ENCODE measurements at places on chromosomes 3 and 15.

GRCh38 chr3:141482245-141482922 lies 4.4 kb upstream of the RASA2 start:
- peak; percentile 95 for DNase-seq

DNA sequence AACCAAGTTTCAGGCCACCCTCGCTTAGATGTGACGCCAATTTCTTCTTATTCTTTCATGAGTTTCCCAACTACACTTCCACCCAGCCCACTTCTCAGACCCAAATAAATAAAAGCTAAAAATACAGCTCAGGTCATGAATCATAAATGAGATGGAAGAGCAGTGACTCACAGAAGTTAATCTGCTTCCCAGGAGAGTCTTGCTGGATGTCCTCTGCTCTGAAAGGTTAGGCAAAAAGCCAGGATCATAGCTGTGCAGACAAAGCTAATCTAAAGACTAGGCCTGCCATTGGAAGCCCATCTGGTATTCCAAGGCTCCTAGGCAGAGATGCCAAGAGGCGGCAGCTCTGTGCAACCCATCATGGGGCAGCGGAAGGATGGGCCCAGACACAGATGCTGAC lies 24.1 kb downstream of the SHC4 start:
- DNase-seq, result no peak

- no peak for DNase-seq
These were observed 79.1 kb downstream of the NTRK3 start for GRCh38 chr15:88177451-88177850.

- DNase-seq, result peak; percentile 48
These were observed 9.5 kb downstream of the RPS17 start for GRCh38 chr15:82530606-82531379.

GRCh38 chr3:111601810-111602209 lies 6.7 kb upstream of the ZBED2 start:
- no peak for DNase-seq

DNA sequence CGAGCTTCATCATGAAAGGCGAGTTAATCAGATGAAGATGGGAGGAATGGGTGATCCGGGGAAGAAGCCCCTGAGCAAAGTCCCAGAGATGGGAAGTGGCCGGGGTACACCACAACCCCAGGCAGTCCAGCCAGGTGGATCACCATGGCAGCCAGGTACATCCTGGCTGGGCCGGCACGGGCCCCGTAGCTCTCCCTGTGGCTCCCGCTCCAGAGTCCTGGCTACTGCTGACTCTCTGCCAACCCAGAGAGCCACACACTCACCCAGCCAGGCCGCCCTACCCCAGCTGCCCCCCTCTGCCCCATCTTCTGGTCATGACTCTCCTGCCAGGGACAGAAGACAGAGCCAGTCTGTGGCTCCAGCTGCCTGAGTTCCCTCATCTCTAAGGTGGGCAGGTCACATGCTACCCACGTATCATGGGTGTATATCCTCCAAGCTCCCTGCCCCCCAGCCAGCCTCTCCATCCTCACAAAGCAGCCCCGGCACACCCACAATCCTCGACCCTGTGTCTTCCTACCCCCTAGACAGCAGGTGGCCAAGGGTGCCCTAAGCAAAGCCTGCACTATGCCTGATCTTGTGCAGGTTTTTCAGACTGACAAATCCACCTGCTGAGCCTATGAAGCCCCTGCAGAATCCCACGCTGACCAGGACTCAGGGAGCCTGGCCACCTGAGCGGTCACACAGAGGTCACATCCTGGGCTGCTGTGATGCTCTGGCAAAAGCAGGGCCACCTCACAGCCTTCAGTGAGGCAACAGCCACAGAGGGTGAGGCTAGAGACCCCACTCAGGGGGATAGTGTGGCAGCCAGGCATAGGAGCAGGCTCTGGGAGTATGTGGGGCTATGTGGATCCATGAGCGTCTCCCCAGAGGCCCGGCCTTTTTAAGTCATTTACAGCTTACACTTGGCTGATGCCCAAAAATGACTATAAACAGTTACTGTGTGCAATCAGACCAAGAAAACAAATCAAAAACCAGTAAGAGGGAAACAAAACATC lies 13.2 kb downstream of the XXYLT1 start:
- no peak for DNase-seq

DNA sequence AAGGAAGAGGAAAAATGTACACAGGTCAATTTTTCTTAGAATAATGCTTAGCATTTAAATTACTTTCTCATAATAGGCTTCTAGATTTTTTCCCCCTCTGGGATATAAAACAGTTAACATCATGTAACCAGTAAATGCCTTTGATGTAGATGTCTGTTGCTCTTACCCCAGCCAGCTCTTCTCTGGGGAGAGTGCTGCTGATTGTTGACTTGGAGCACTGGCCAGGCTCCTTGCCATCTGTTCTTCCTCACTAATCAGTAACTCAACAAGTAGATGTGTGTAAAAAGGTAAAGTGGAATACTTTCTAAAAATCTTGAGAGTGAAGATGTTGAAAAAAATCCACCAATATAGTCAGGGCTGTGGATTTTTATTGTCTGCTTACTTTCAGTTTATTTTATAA lies 42.2 kb downstream of the RIOX2 start:
- DNase-seq, result no peak

- DNase-seq, result no peak
These were observed 6.6 kb downstream of the PRKCD start for GRCh38 chr3:53167418-53168174.

GRCh38 chr15:32994810-32995424 lies 199.6 kb downstream of the FMN1 start:
- DNase-seq, result no peak

DNA sequence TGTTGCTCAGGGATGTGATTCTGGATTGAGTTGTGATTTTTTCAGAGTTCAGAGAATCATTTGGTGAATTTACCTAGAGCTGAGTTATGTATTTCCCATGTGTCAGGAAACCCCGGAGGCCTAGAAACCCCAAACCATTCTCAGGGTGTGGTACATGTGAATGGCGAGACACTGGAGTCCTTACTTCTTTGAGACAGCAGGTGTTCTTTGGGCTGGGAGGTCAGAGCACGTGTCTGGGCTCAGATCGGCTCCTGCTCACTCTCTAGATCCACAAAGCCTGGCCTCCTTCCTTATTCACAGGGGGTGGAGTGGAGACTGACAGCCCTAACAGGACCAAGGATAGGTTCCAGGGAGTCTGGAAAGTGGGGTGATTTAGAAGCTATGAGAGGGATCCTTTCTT lies 145.8 kb downstream of the CHDH start:
- no peak for DNase-seq

DNA sequence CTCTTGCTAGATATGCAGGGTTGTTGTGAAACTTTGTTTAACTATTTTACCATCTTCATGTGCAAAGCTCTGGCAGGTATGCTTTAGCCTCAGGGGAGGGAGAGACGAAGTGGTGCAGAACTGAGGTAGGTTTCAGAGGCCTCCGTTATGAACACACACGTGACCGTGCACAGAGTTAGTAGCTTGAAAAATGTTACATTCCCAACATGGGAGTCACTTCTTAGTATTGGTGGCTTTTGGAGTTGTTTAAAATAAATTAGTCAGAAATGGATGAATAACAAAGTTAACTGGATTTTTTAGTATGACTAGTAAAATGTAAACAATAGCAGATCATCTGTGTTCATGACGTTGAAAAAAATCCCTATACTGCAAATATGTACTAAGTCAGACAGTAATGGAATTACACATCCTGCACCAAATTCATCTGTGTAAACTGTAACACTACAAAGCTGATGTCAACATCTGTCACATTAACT lies 279.6 kb downstream of the KLF13 start:
- no peak for DNase-seq

- DNase-seq, result peak; percentile 63
These were observed 224.0 kb downstream of the SLCO3A1 start for GRCh38 chr15:92077353-92078085.

GRCh38 chr15:47312161-47312560 lies 405.1 kb upstream of the SEMA6D start:
- no peak for DNase-seq

DNA sequence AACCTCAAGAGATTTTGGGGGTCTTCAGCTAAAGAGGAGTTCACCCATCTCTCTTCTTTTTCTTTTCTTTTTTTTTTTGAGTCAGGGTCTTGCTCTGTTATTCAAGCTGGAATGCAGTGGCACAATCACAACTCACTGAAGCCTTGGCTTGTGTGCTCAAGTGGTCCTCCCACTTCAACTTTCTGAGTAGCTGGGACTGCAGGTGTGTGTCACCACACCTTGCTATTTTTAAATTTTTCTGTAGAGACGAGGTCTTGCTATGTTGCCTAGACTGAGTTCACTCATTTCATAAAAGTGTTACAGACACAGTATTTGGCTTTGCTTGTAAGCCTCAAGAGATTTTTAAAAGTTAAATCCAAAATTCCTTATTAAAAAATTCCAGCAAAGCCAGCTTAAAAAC lies 71.7 kb downstream of the OXSM start:
- no peak for DNase-seq

DNA sequence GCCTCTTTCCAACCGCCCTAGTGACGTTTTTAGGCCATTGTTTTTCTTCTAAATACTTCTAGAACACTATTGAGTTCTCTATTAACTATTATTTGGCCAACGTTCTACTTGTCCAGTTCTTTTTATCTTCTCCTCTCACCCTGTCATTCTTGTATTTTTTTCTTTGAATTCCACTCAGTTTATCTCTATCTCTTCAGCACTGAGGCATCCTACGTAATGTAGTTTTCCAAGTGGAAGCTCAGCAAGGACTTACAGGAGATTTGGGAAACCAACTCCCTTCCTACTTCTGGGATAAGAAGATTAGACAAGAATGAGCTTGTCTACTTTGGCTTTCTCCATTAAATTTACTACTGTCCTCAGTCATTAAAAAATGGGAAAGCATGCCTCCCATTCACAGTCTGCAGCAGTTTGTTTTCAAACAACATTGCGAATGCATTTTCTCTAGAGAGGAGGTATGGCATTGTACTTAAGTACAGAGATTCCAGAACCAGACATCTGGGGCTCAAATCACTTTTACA lies 21.3 kb upstream of the NR2F2 start:
- DNase-seq, result no peak

DNA sequence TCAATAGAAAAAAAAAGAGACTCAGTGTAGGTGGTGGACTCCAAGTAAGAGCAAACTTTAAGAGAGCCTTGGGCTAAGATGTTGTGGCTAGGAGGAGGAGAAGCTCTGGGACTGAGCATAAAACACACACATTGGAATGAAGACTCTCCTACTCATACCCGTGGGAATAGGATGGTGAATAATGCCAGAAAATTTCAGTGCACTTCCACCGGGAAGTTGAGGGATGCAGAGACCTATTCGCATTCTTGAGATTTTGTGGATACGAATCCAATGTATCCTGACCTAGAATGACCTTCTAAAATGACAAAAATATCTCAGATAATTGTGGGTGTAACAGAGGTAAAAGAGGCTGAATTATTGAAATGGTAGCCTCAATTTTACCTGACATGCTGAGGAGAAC lies 388.7 kb upstream of the SGO1 start:
- DNase-seq, result no peak

GRCh38 chr3:47475029-47475569 lies 642 bp downstream of the SCAP start:
- DNase-seq, result peak; percentile 46

DNA sequence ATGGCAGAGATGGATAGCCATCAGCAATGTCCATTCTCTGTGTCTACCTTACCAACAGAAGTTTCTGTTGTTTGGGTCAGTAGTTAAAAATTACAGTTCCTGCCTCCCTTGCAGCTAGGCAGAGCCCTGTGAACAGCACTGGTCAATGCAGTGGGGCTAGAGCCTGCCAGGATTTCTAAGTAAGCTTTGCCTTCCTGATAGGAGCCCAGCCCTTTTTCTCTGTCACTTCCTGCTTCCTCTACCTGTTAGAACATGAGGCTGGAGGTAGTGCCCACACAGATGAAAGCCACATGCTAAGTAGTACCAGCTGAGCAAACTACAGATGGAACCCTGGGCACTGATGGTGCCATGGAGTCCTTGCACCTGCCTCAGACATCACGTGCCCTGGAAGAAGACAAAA lies 45.0 kb downstream of the MGLL start:
- DNase-seq, result no peak

GRCh38 chr15:81279621-81280485 lies 44.1 kb downstream of the STARD5 start:
- DNase-seq, result no peak

DNA sequence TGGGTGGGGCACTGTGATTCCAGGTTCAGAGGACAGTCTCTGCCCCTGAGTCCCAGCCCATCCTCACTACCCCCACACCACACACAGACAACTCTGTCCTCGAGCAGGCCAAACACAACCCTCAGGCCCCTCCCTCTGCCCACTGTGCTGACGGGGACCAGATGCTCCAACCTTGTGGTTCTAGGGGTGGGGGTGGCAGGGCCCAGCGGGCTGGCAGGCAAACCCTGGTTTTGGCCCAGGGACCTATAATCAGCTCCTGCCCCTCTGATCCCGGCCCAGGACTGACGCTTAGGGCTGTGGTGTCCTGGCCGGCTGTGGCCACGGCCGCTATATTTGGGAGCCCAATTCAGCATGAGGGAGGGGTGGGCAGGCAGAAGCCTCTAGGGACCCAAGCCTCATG lies 5.0 kb upstream of the MYL3 start:
- DNase-seq, result no peak

DNA sequence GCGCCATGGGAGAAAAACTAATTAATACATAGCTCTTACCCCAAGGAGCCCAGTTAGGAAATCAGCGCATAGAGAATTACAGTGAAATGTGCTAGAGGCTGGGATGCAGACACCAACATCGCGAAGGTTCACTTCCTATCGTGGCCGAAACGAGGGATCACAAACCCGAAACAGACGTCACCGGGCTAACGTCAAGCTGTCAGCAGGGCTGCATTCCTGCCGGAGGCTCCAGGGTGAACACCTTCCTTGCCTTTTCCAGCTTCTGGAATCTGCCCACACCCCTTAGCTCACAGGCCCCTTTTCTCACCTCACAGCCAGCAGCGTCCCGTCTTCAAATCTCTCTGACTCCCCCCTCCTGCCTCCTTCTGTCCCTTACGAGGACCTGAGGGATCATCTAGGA lies 13.0 kb downstream of the GP5 start:
- no peak for DNase-seq

DNA sequence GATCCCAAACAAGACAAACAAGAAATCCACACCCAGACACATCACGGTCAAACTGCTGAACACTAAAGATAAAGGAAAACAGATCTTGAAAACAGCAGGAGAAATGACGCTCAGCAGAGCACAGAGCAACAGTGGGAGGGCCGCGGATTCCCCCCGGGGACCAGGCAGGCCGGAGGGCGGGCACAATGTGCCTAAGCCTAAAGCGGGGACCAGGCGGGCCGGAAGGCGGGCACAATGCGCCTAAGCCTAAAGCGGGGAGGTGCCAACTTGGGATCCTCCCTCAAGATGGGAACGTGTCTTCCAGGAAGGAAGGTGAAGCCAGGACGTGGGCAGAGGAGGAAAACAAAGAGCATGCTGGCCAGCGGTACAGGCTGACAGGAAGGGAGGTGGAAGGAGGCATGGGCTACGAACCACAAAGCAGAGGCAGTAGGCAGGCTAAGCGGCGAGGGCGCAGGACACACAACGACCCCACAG lies 31.1 kb downstream of the CYFIP1 start:
- DNase-seq, result no peak

GRCh38 chr3:12993517-12994356 lies 79.5 kb downstream of the IQSEC1 start:
- no peak for DNase-seq

GRCh38 chr3:153379516-153379915 lies 217.5 kb downstream of the RAP2B start:
- DNase-seq, result no peak

- DNase-seq, result no peak
These were observed 30.8 kb upstream of the SLC25A36 start for GRCh38 chr3:140910860-140911259.
